Ecto neural progenitor cell (in vitro differentiated cells): ENCODE measurements at places on chromosomes 1 and 21.
A peak's percentile ranks its signal among the peaks of the same experiment; 100 is the strongest.

- DNase-seq: no peak
Observed at GRCh38 chr1:37073152-37073853, 39.0 kb upstream of the GRIK3 start.

DNA sequence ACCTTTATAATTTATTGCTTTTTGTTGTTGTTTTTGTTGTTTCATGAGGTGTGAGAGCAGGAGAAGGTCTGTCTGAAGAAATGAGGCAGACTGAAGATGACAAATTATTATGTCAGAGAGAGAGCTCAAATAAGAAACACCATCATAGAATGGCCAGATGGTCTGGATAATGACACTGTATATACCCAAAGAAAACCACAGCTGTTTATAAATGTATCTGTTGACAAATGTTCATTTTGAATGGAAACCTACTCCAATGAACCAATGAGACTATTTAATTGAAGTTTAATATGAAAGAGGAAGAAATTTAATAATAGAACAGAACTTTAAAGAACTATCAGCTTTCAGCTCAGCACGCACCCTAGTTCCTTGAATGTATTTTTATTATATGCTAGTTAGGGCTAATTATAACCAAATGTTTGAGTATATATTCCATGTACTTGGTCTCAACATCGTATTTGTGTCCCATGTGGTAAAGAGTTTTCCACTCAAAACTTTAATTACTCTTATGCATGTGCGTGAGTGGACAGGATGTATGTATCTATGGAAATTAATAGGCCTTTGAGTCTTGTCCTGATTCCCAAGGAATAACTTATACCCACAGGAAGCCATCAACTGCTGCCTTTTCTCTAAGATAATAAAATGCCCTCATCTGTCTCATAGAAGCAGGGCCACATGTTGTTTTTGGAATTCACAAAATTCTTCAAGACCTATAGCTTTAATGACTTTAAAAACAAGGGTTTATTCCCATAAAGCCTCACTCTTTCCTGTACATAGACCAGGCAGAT, 202.7 kb downstream of the KCNK2 start:
- no peak for DNase-seq

- no peak for DNase-seq
Observed at GRCh38 chr1:3498986-3499385, 44.5 kb downstream of the ARHGEF16 start.

DNA sequence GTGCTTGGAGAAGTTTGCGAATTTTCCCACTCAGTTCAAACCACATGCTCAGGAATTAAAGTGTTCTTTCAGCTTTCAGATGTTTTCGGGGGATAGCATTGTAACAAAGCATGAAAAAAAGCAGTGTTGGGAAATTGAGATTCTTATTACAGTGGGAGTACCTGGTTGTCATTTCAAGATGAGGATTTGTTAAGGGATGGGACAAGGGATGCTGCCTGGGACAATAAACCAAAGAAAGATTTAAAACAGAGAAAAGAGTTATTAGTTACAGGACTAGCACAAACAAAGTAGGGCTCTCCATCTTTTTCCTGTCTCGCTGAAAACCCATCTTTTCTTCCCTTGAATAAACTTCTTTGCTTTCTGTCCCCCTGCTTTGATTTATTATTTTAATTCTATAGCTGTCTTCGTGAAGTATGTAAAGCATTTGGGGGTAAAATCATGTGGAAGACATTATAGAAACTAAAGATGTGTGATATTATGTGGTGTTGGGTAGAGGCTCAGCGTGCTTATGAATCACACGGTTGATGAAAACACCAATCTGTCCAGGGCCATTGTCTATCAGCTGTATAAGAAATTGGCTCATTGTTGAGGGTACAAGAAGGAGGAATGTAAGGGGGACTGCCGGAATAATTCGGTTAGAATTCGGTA, 277.6 kb downstream of the KIF26B start:
- no peak for DNase-seq

GRCh38 chr1:84291882-84292655, 9.4 kb upstream of the SAMD13 start:
- DNase-seq: no peak

DNA sequence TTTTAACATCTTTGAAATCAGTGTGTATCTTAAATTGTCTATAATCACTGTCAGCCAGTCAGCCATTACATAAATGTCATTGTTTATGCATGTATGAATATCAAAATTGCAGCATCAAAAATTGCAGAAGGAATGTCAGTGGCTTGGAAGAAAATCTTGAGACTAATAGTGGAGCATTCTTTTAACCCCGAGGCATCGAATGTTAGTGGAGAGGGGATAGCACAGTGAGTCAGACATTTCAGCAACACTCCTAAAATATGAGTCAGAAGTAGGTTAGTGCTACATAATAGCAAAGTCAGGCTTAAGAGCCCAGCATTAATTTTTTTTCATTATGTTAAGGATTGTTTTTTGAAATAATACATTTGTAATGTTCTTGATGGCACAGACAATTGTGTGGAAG, 45.5 kb downstream of the SNRPE start:
- DNase-seq: no peak

DNA sequence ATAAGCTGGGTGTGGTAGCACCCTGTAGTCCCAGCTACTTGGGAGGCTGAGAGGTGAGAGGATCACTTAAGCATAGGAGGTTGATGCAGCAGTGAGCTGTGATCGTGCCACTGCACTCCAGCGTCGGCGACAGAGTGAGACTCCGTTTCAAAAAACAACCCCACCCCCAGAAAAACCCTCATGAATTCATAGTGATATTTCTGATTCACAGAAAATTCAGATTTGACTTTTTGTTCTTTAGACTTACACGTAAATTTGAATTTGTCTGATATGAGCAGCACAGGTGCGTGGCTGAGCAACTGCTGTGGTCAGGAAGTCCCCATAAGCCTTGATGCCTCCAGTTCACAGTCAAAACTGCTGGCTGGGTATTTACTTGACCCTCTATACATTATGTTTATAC, 10.0 kb upstream of the MORC3 start:
- no peak for DNase-seq

DNA sequence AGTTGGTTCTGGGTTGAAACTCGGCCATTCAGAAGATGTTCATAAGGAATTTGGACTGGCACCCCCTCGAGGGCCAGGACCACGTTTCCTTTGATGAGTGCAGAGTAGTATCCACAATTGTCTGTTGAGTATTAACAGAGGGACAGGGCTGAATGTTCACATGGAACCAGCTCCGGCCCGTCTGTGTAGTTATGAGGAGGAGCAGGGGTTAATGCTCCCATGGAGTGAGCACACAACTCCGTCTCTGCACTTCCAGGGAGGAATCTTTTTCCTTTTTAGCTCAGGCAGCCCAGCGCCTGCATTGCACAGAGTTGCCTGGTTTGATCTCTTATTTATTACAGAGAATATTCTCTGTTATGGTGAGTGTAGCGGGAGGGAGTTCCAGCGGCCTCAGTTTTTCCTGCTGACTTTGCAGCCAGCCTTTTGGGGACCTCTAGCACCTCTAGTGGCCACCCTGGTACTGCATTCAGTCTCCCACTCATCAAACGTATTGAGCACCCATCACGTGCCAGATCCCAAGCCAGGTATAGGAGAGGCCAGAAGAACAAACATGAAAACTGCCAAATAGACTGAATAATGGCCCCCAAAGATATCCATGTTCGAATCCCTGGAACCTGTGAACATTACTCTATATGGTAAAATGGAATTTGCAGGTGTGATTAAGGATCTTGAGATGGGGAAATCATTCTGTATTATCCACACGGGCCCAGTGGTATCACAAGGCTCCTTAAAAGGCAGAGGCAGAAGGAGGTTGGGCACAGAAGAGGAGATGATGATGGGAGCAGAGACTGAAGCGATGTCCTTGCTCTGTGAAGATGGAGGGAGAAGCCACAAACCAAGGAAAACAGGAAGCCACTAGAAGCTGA, 167.7 kb upstream of the CSF3R start:
- DNase-seq: peak; percentile 76
